ENCODE measurements at places on chromosomes 1 and 21. TPM values are rescaled to one million over a fixed set of nuclear protein-coding genes. Genes with fewer than 3 reads are reported as not detected.

DNA sequence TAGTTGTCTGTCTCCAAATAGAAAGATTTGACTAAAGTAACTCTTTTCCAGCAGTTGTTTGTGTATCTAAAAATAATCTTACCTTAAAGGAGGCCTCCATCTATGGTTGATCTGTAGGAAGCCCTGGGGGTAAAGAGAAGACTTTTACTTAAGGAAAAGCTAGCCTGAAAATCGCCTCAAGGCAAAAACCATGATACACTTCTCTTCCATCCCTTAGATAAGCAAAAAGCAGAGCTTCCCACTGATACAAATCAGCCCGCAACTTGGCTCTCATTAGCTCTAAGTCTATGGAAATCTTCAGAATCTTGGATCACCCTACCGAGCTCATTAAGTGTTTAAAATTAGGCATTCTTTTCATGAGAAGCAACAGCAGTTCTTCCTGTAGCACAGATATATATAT, 576.9 kb upstream of the PTBP2 start:
- no peak for DNase-seq

PI4KB gene
- polyA plus RNA-seq, result 30.8 TPM

- no peak for DNase-seq
Observed at GRCh38 chr1:155725142-155725541, 36.3 kb downstream of the DAP3 start.

DNA sequence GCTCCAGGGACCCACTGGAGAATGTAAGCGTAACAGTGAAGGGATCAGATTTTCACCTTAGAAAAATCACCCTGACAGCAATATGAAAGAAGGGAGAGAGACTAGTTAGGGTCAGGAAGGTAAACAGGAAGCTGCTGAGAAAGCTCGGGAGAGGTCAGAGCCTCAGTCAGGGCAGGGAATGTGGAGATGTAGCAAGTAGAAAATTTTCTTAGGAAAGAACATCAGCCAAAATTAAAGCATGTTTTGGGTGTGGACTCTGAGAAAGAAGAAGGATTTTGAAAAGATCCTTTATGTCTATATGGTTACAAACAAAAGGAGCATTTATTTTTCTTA, 16.7 kb upstream of the ERICH3 start:
- DNase-seq, result no peak

- no peak for DNase-seq
Observed at GRCh38 chr1:203219934-203220333, 9.5 kb downstream of the CHIT1 start.

DNA sequence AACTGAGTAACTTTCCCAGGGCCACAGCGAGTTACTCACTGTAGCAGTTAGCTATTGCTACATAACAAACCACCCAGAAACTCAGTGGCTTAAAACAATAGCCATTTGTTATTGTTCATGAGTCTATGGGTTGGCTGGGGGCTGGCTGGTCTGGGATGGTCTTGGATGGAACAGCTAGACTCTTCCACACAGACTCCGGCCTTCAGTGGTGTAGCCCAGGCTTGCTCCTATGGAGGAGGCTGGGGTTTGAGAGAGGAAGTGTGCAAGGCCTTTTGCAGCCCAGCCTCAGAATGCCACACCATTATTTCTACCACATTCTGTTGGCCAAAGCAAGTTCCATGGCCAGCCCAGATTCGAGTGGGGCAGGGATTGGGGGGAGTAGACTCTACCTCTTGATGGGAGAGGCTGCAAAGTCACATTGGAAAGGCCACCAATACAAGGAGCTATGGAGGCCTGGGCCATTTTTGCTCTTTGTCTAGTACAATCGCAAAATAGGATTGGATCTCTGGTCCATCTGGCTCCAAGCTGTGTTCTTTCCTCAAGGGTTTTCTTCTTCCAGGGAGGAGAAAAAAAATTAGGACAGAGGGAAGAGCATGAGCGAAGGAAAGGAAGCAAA, 37.5 kb upstream of the TTC22 start:
- DNase-seq, result no peak

VCAM1 gene
- 32.3 TPM for polyA plus RNA-seq

DNA sequence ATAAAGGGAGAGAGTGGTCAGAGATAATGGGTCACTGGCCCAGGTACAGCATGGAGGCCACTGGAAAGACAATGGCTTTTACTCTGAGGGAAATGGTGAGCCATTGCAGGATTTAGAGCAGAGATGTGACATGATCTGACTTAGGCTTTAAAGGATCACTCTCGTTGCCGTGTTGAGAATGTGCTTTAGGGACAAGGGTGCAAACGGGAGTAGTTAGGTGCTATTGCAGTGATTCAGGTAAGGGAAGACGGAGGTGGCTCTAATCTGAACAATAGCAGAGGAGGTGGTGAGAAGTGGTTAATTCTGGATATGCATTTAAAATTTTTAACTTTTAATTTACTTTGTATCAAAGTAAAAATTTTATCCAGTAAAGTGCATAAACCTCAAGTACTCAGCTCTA, 9.8 kb downstream of the ADORA1 start:
- no peak for DNase-seq

DNA sequence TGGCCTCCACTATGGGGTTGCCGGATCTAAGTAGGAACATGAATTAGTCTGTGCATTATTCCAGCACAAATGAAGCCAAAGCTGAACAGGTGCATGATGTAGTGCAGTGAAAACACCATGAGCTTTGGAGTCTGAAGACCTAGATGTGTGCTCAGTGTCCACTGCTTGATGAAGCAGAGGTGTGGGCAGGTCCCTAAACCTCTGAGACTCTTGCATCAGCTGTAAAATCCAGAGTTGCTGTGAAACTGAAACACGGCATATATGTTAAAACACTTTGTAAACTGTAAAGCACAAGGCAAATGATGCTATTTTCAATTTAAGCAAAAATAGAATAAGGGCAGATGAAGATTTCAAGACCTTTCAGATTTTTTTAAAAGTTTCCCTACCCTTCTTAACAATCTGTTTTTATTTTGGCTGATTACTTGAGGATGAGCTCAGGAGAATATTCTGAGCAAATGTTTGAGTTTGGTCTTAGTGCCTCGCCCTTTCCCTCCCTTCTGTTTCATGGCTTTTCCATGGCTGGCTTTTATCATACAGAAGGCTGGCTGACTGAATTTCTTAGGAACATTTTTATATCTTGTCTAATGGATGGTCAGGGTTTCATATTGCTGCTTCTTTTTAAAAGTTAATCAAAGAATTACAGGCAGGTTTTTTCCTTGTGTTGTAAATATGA, 221.8 kb downstream of the NTNG1 start:
- DNase-seq, result no peak

ERI3 gene
- 43.4 TPM for polyA plus RNA-seq

CLCA1 gene
- 0.08 TPM for polyA plus RNA-seq

DNA sequence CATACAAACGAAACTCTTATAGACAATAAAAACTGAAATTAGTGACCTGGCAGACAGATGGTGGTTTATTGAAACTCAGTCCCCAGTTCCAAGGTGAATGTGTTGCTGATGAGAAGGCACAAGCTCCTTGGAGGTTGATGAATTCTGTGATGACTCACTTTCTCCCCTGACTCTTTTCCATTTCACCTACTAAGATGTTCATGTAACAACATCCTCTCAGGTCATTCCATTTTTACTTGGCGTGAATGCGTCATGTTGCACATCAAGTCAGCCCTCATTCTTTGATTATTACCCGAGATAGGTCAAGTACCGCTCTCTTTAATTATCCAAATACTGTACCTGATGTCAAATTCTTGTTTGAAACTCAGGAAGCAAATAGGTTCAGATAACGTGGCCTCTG, 10.1 kb upstream of the IL10RB start:
- DNase-seq, result no peak

DNA sequence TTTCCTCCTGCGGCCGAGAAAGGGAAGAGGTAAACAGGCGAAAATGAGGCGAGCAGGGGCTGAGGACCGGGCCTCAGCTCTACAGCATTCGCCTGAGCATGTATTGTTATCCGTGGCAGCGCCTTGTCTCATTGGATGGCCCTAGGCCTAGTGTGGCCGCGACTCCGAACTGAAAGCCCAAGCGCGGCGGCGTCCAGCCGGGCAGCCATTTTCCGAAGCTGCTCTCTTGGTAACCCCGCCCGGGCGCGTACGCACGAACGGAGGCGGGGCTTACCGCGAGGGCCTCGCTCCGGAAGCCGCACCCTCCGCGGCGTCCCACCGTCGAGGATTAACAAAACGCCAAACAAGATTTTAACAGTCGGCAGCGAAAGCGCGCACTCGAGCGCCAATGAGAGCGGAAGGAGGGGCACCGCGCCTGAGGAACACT, 797 bp upstream of the USP1 start:
- no peak for DNase-seq

- DNase-seq, result no peak
Observed at GRCh38 chr1:166813508-166814223, 25.6 kb upstream of the POGK start.

- no peak for DNase-seq
Observed at GRCh38 chr1:99676876-99677275, 31.0 kb downstream of the PALMD start.

ZNF593OS gene
- polyA plus RNA-seq, result 0.88 TPM

- no peak for DNase-seq
Observed at GRCh38 chr1:243488459-243489157, 232.8 kb downstream of the SDCCAG8 start.

PCSK9 gene
- polyA plus RNA-seq, result 0.15 TPM

DNA sequence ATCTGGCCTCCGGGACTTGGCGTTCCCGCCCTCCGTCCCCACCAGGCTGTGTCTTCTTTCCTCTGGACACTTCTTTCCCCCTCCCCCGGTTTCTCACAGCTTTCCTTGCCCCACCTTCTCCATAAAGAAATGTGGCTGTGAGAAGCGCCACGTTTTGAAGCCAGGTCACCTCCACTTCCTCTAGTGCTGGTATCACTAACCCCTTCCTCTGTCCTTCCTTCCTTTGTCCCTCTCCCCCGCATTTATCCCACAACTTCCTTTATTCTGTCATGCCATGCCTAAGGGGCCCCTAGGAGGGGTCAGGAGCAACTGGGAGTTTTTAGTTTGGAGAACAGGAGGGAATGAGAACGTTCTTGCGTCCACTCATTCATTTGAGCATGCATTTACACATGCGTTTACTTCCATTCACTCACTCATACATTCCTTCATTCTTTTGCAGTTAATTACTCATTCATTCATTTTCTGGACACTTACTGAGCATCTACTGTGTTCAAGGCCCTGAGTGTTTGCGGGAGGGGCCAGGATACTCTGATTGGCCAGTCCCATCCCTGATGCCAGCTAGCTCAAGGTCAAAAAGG, 5.0 kb upstream of the ACOT11 start:
- no peak for DNase-seq
